ENCODE measurements at places on chromosomes 5 and 9.

DNA sequence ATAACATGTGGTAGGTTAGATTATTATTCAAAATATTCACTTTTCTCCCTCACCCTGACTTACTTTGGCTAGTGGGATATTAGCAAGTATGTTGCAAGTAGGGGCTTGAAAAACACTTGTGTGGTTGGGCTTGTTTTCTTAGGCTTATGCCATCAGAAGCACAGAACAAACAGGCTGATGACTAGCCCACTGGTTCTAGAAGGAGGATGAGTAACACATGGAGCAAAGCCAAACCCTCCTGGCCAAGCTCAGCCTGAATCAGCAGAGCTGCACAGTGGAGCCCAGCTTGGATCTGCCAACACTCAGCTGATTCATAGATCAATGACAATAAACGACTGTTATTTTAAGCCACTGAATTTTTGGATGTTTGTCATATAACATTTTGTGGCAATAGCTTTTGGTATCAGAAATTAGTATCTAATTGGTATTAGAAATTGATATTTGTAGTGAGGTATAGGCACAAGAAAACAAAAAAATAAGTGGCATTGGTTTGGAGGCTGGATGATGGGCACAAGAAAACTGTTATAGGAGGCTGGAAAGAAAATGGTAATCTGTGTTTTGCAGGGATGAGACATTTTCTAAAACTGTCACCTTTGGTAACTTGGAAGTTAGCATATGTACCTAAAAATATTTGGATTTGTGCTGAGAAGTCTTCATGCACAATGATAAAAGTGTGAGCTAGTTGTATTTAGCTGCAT is 46.1 kb upstream of the ZBED3 start:
- no peak for DNase-seq

GRCh38 chr9:93133681-93134014 is 403 bp downstream of the NINJ1 start:
- DNase-seq = peak; percentile 60

GRCh38 chr9:87783180-87783579 is 57.3 kb downstream of the CTSL start:
- no peak for DNase-seq

GRCh38 chr9:12801663-12802062 is 26.8 kb downstream of the LURAP1L start:
- DNase-seq = no peak

GRCh38 chr5:68515514-68515913 is 300.0 kb downstream of the PIK3R1 start:
- DNase-seq = no peak

DNA sequence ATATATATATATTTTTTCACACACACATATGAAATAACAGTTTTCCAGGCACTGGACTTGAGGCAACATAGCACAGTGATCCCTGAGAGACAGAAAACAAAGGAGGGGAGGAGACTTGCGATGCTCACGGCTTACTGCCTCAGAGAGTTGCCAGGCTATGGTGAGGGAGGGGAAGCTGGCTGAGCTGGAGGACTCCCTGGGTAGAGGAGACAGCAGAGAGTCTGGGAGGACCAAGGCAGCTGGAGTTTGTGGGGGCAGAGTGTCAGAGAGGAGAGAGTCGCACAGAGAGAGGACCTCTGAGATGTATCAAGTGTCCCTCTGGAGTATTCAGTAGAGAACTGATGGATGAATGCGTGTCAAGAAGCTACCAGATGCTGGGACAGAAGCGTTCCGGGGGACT is 23.1 kb upstream of the QSOX2 start:
- no peak for DNase-seq

DNA sequence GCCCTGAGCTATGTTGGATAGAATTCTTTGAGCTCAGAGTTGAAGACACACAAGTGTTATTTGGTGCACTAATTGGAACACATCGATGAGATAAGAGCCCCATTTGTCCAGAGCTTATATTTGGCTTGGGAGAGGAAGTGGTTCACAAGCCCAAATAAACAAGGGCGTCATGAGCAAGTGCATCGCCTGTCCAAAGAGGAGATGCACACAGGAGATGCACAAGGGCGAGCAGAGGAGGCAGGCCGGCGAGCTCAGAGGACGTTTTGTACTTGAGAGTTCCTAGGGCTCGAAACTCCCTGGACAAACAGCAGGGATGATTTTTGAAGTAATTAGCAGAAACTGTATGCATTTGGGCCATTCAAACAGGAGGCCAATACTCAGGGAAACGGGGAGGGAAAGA is 212.8 kb upstream of the IRX1 start:
- DNase-seq = no peak

- no peak for DNase-seq
Observed at GRCh38 chr5:90645024-90645610, 86.5 kb downstream of the ADGRV1 start.

- DNase-seq = no peak
Observed at GRCh38 chr5:143585970-143586369, 182.5 kb upstream of the NR3C1 start.

- DNase-seq = peak; percentile 44
Observed at GRCh38 chr9:90801241-90801972, at the start of gene SYK. TSS of gene SYK (plus strand) at chr9:90801819. CDS start at chr9:90843899, 42,080 bp downstream.

DNA sequence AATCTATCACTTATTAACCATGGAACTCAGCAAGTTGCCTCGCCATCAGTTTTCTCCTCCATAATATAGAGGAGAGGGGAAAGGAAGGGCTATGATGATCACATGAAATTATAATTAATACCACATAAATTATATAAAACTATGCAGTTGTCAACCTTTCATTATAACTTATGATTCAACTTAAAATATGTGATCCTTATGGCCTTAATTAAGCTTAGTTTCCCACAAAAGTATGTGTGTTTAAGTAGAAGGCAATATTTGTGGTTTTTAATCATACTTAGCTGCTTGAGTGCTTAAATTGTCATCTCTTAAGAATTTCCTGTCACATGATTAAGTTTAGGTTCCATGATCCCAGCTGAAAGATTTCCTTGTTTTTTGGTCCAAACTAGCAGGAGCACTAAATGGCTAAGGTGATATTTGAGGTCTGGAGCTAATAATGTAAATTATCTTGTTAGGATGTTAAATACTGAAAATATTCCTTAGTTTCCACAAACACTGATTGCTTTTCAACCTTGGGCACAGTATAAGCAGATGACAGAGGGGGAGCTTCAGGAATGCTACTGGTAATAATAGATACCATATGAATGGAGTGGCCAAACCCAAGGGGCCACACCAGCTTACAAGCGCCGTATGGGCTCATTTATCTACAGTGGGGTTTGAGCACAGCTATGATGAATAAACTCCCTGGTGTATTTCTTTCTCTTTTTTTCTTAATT is 26.4 kb upstream of the F2R start:
- no peak for DNase-seq

All from HEK293T (cell line).